GM13977 (cell line): ENCODE measurements at places on chromosomes 5 and 9.

DNA sequence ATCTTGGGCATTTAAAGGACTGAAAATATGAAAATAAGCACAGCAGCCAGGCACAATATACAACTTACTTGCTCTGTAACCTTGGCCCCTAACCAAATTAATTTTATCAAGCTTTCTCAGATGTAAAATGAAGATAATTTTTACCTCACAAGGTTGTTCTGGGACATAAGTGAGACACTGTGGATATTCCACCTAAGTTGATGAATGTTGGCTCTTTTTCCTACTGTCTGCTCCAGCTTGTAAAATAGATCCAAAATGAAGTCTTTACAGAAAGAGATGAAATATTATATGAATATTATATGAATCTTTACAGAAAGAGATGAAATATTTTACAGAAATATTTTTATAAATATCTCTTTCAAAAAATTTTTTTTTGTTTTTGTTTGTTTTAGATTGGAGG is 270.1 kb downstream of the DNAH5 start:
- DNase-seq: no peak

GRCh38 chr5:1132570-1132969 is 20.7 kb upstream of the SLC12A7 start:
- DNase-seq: no peak

GRCh38 chr9:134686896-134687295 is 45.3 kb downstream of the COL5A1 start:
- no peak for DNase-seq

GRCh38 chr5:131634238-131634637 is 791 bp downstream of the RAPGEF6 start:
- DNase-seq: no peak

GRCh38 chr9:22354699-22355384 is 91.8 kb upstream of the DMRTA1 start:
- no peak for DNase-seq

GRCh38 chr9:653856-654387 is 187.6 kb upstream of the DMRT1 start:
- DNase-seq: no peak

- DNase-seq: no peak
These were observed 361.6 kb downstream of the YTHDC2 start for GRCh38 chr5:113875096-113875495.

GRCh38 chr5:158212917-158213316 is 354.0 kb upstream of the CLINT1 start:
- DNase-seq: no peak

DNA sequence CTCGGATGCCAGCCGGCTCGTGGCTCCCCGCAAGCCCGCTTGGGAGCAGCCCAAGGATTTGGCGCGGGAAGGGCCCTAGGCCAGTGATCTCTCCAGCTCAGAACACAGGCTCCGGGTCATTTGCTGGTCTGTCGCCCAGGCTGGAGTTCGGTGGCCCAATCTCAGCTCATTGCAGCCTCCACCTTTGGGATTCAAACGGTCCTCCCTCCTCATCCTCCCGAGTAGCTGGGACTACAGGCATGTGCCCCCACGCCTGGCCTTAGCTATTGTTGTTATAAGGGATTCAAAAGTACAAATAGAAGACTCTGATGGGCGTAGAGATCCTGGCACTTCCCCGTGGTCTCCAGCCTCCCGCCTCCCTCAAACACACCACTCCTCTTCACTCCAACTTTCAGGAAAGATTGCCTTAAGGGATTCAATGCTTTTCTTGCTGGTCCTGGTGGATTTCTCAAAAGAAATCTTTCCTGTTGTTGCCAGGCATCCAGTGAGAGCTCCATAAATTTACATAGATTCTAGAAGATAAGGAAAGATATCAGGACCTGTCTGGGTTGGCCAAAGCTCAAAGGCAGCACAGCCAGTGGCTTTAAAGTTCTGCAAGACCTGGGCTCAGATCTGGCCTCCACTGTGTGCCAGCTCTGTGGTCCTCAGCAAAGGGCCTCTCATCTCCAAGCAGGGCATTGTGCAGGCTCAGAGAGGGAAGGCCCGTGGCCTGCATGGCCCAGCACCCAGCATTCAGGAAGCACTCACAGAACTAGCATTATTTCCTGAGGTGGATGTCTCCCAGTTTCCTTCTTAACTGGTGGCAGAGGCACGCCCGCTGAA is 1.0 kb downstream of the AIF1L start:
- DNase-seq: no peak

- DNase-seq: no peak
These were observed 9.0 kb upstream of the PHF2 start for GRCh38 chr9:93567271-93567959.

DNA sequence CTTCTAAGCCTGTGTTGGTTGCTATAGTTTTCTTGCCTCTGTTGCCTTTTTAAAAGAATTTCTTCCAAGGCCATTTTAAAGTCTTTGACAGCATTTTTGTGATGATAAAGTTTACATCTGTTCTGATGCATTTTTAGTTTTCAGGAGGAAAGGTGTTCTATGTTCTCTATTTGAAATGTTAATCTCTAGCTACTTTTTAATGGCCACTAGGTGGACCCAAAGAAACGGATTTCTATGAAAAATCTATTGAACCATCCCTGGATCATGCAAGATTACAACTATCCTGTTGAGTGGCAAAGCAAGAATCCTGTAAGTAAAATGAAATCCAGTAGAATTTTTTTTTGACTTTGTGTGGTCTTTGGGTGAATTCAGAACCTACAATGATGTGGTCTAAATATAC is 60.2 kb downstream of the MELK start:
- peak; percentile 23 for DNase-seq

- DNase-seq: no peak
These were observed 6.6 kb downstream of the LCN9 start for GRCh38 chr9:135669616-135670285.

- no peak for DNase-seq
These were observed 10.4 kb upstream of the PPARGC1B start for GRCh38 chr5:149719666-149720065.

GRCh38 chr9:121773954-121774714 is 122.7 kb downstream of the DAB2IP start:
- DNase-seq: no peak

GRCh38 chr5:1181451-1182359 is 19.7 kb upstream of the SLC6A19 start:
- no peak for DNase-seq

- DNase-seq: no peak
These were observed 37.7 kb downstream of the NR4A3 start for GRCh38 chr9:99859243-99859980.

DNA sequence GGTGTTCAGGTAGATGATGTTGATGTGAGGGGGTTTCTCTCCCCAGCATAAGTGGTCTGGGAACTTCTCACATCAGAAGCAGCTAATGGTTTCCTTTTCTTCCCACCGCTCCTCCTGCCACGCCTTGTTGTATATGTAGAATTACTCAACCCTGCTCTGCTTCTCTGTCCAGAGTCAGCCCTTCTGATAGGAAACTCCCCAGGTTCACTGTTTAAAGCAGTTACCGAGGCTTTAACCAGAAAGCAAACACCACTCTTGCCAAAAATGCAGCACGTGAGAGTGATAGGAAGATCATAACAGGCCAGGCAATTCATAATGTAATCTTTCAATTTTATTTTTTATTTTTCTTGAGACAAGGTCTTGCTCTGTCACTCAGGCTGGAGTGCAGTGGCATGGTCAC is 10.5 kb upstream of the TMEM252 start:
- no peak for DNase-seq

GRCh38 chr5:178797101-178797521 is 62.6 kb upstream of the ZNF354B start:
- no peak for DNase-seq

DNA sequence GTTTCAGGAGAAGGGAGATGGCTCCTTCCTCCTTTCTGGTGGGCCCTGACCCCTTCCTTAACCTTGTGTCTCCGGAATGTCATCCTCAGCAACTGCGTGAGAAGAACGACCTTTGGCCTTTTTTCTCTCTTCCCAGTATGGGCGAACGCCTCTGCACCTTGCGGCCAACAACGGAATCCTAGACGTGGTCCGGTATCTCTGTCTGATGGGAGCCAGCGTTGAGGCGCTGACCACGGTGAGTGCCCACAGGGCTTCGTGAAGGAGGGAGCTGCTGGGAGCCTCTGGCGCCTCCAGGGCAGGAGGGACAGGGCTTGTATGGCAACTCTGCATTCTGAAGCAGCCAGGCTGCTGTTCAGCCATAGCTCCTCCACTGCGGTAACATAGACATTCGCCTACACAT is 68.0 kb upstream of the CTSL start:
- no peak for DNase-seq

DNA sequence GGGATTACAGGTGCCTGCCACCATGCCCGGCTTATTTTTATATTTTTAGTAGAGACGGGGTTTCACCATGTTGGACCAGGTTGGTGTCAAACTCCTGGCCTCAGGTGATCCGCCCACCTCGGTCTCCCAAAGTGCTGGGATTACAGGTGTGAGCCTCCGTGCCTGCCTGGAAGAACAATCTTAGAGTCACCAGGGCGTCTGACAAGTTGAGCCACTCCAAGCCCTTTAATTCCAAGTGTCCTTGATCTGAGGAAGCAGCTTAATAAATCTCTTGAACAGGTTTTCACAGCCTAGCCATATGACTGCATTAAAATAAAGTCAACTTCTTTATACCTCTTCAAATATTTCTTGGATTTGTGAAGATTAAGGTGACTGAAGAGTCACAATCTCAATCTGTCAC is 31.5 kb downstream of the SLC44A1 start:
- DNase-seq: no peak

DNA sequence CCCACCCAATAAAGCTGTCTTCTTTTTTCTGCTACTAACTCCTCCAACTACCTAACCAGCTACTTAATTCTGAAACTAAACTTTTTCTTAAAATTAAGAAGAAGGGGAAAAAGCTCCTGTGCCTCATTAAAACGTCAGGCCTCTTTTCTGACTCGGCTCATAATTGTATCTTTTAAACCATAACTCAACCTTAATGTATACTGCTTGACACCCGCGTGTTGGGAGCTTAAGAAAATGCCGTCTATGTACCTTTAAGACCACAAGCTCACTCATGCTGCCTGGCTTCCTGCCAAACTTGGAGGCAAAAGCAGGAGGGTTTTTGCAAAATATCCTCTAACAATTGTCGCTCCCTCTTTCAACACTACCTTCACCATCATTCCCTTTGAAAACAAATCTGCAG is 5.0 kb downstream of the EBF1 start:
- peak; percentile 67 for DNase-seq

DNA sequence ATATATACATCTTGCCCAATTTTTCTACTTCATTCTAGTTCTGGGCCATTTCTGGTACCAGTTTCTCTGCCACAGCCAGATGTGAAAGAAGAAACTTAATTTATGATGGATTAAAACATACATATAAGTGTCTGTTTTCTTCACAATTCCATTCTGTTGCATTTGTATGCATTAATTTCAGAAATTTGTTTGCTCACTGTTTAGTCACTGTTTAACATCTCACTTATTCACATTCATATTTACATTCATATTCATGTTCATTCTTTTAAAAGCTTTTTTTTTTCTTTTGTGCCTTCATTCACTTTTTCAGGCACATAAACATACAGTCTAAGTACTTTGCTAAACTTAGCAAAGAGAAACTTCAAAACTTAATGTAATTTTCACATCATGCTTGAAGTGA is 684.0 kb upstream of the CDH9 start:
- DNase-seq: no peak

DNA sequence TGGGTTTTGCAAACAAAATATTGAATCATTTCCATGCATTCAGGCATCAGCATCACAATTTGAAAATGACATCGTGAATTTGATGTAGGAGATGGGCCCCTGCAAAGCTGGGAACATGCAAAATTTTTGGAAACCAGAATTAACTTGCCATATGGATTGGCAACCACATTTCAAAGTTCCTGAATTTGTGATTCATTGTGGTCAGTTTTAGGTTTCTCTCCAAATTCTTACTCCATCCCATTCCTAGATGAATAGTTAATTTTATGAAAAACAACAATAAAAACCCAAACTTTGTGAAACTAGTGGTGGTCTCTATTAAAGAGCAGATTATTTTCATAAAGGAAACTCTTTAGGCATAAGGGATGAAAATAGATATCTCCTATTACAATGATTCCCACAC is 107.8 kb upstream of the SLIT3 start:
- DNase-seq: no peak

- no peak for DNase-seq
These were observed 125.3 kb upstream of the RASEF start for GRCh38 chr9:83188277-83188676.

DNA sequence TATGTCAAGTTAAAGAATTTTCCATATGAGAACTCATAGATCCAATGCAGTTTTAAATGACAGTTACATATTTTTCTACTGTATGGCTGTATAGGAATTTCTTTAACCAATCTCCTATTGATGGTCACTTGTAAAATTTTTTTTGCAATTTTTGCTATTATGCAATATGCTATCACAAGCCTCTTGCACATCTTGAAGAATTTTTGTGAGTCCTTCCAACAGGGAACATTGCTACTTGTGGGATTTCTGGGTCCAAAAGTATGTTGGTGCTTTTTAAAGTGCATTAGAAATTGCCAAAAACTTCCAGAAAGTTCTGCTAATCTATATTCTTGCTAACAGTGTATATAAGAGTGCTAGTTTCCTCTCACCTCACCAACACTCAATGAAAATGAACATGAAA is 65.1 kb downstream of the NPR3 start:
- DNase-seq: no peak

DNA sequence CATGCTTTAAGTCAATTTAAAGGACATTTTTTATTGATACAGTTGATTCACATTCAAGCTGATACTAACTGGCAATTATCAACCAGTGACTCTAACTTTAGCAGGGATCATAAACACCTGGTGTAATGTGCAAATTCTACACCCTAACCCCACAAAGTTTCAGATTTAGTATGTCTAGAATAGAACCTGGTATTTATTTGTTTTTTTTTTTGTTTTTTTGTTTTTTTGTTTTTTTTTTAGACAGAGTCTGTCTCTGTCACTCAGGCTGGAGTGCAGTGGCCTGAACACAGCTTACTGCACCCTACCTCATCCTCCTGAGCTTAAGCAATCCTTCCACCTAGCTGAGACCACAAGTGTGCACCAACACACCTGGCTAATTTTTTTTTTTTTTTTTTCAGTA is 311.2 kb upstream of the SEMA6A start:
- no peak for DNase-seq

DNA sequence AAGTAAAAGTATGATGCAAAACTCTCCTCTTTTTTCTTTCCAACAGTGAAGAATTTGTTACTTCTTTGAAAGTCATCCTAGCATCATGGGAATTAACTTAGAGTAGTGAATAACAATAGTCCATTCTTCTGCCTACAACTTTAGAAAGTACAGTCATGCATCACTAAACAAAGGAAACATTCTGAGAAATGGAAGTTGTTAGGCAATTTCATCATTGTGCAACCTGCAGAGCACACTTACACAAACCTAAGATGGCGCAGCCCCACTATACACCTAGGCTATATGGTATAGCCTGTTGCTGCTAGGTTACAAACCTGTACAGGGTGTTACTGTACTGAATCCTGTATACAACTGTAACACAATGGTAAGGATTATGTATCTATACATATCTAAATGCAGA is 1209.3 kb upstream of the C9orf72 start:
- no peak for DNase-seq

GRCh38 chr5:139746691-139747582 is 48.7 kb upstream of the PSD2 start:
- peak; percentile 84 for DNase-seq
